Activated T-cell treated with anti-CD3 and anti-CD28 coated beads, Interleukin-2, amount 50 U/mL, for 72 hours (primary cell): ENCODE measurements at places on chromosomes 3 and 15. TPM values are rescaled to one million over a fixed set of nuclear protein-coding genes. Genes with fewer than 3 reads are reported as not detected.

Gene PARP9
- 38.1 TPM for total RNA-seq

Gene HTR3E
- not detected for total RNA-seq

Gene SLC6A11
- total RNA-seq = not detected

Gene HYPK
- 15.2 TPM for total RNA-seq

Gene UBE2E1
- total RNA-seq = 76.2 TPM
